ENCODE measurements at places on chromosomes 12 and 14.

GRCh38 chr12:89163918-89164317 is 188.4 kb downstream of the DUSP6 start:
- no peak for DNase-seq

GRCh38 chr14:87810711-87811110 is 182.3 kb downstream of the GALC start:
- DNase-seq, result no peak

- DNase-seq, result no peak
Measured at GRCh38 chr12:2776129-2776806, 18.5 kb upstream of the FKBP4 start.

DNA sequence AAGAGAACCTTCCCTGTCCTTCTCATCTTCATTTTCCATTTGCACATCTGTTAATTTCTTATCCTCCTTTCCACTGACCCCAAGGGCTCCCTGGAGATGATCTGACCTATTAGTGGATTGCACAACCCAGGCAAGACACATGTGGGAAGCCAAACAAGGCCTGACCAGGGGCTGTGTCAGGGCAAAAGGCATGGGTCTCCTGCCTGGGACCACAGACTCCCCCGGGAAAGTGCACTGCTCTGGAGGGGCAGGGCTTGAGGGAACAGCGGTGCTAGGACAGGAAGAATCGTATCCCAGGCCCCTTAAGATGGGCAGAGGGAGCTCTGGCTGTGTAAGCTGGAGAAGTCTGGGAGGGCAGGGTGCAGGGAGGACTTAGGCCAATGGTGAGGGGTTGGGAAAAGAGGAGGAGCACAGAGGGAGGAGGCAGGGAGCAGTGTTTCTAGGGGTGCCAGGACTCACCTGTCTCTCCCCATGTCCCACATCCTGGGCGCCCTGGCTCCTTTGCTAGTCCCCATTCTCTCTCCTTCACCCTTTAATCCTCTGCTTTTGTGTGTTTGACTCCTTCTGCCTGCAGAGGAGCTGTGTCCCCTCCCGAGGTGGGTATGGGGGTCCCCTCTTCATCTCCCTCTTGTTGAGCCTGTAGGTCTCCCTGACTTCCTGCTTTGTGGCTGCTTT is 25.3 kb downstream of the PLEKHG3 start:
- DNase-seq, result no peak

DNA sequence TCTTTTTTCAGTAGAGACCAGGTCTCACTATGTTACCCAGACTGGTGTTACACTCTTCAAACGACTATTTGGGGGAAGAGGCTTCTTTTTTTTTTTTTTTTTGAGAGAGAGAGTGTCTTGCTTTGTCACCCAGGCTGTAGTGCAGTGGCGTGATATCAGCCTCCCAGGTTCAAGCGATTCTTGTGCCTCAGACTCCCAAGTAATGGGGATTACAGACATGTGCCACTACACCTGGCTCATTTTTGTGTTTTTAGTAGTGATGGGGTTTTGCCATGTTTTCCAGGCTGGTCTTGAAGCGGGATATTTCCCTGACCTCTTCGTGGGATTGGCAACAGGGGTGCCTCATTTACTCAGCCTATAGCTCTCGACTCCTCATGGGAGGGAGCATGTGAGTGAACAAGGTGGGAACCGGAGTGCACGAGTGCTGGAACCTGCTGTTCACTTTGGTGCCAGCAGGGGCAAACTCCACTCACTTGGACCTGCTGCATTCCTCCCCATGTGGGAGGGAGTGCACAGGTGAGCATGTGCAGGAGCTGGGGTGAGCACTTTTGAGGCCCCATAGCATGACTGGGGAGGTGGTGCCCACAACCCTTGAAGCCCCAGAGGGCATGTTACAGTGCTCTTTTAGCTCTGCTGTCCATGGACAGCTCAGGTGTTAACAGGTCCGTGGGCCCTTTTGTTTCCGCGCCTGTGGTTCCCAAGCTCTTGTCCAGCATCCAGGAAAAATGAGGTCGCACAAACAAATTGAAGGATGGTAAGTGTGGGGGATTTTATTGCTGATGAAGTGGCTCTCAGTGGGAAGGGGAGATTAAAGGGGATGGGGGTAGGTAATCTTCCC is 79.1 kb upstream of the HECTD1 start:
- DNase-seq, result no peak

GRCh38 chr14:53408175-53408879 is 255.2 kb upstream of the DDHD1 start:
- DNase-seq, result no peak

- DNase-seq, result no peak
Measured at GRCh38 chr14:32720927-32721326, 217.8 kb upstream of the NPAS3 start.

DNA sequence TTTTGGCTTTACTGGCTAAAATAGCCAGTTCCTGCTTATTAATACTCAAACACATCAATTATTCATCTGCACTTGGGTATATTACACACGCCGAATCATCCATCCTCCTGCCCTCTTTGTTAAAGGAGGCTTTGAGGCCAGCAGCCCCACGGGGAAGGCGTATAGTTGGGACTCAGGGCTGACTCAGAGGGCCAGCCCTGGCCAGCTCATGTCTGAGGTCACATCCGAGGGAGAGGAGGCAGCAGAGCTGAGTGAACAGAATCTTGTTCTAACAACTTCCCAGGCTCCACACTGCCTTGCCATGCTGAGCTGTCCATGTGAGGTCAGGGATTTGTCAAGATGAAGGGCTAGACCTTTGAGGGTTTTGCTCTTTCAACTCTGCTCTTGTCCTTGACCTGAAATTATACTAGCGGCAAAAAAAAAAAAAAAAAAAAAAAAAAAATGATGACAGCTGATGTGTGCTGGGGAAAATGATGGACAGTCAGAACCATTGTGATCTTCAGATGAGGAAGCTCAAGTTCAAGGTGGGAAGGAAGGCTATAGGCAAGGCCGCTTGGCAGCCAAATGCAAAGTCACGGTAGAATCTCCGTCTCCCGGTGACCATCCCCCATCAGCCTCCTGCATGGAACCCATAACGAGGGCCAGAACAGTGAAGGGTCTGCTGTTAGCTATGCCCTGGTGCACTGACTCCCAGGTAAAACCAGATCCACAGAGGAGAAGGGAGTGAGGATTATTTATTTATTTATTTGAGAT is 12.5 kb upstream of the MARK3 start:
- no peak for DNase-seq

- DNase-seq, result peak; percentile 62
Measured at GRCh38 chr14:91418387-91419043, 895 bp upstream of the CCDC88C start.

DNA sequence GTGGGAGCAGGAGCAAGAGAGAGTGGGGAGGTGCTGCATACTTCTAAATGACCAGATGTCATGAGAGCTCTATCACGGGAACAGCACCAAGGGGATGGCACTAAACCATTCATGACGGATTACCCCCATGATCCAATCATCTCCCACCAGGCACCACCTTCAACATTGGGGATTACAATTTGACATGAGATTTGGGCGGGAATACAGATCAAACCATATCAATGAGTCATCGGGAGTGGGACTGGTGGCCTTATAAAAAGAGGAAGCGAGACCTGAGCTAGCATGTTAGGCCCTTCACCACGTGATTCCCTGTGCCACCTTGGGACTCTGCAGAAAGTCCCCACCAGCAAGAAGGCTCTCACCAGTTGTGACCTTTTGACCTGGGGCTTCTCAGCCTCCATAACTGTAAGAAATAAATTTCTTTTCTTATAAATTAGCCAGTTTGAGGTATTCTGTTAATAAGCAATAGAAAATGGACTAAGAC is 28.7 kb downstream of the COX8C start:
- DNase-seq, result no peak

DNA sequence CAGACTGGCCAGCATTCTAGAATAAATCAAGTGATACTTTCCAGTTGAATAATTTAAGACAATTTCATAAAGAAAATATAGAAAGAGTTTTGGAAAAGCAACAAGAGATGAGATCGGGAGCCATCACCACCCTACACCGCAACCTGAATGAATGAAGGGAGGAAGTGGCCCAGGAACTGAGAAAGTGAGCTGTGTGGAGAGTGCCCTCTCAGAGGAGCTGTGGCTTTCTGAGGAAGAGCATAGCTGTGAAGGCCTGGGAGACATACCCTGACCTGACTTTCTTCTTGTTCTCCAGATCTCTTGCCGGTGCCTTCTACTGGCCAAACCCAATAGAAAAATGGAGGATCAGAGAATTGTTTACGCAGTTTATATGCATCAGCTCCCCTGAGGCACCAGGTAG is 79.3 kb upstream of the TSPAN8 start:
- no peak for DNase-seq

DNA sequence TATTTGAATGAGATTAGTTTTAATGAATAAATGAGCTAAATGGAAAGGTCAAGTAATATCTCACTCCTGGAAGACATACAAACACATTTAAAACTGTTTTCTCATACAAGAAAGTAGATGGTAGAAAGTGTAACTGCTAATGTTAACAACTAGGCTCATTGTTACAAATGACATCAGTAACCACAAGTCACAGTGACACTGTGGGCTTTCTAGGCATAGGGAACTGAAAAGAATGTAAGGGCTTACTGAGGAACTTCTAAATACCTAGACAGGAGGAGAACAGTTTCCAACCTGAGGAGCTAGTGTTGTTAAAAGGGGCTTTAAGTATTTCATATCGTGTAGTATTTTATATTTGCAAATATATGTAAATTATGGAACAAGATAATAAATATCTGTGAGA is 17.5 kb upstream of the ERGIC2 start:
- no peak for DNase-seq

DNA sequence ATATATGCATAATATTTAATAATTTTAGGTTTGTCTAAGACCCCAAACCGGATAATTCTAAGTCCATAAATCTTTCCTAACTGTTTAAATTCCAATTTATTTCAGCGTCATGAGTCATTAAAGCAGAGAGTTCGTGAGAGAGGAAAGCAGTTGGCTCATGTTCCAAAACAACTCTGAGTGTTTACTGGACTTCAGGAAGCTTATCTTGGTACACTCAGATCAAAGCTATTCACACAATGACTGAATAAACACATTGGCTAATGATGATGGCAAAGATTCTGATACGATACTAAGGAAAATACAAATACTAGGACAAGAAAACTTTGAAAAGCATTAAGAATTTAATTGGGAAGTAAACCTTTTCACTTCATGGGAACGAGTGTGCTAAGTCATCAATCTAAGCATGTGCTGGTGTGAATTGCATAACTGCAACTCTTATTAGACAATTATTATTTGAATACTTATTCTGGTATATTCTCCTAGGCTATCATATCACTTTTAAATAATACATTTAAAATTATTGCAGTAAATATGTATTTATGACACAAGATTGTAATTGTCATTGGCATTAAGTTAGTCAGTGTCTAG is 34.8 kb upstream of the CLEC14A start:
- no peak for DNase-seq

DNA sequence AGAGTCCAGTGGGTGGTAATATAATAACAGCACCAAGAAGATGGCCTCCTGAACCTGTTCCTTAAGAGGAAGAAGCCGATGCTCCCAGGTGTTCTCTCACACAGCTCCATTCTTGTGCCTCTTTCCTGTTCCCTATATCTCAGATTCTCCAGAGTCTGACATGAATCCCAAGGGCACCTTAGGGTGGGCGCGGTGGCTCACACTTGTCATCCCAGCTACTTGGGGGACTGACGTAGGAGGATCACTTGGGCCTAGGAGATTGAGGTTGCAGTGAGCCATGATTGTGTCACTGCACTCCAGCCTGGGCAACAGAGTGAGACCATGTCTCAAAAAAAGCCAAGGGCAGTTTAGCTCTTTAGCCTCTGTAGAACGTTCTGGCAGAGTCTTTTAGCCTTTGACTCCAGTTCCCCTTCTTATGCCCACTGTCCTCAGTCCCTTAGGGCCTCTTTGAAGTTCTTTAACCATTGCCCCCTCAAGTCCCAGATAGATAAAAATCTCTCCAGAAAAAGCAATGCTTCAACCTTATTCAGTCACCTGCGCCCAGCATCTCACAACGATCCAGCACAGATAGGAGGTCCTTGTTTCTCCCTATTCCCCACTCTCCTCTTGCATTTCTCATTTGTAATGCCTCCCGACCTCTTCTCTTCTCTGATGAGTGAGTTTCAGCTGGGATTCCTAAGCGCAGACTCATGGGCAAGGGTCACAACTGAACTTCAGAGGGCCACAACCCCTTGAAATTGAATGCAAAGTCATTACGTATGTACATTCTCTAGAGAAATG is 4.7 kb downstream of the CCDC184 start:
- no peak for DNase-seq

- no peak for DNase-seq
Measured at GRCh38 chr14:60655119-60655897, 6.0 kb upstream of the SIX1 start.

DNA sequence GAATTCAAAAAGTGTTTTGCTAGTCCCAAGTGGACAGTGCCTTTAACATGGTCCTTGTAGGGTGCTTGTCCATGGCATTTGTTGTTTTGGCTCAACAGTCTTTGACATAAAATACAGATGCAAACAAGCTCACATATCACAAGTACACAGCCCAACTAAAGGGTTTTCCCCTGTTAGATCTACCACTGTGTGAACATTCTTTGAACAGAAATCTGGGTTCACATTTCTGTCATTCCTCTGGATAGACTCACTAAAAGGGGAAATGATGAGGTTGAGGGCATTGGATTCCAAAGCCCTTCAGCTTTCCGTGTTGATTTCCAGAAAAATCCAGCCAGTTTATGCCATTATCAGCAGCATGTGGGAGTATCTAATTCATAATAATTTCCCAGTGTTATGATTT is 54.1 kb downstream of the EP400 start:
- no peak for DNase-seq

DNA sequence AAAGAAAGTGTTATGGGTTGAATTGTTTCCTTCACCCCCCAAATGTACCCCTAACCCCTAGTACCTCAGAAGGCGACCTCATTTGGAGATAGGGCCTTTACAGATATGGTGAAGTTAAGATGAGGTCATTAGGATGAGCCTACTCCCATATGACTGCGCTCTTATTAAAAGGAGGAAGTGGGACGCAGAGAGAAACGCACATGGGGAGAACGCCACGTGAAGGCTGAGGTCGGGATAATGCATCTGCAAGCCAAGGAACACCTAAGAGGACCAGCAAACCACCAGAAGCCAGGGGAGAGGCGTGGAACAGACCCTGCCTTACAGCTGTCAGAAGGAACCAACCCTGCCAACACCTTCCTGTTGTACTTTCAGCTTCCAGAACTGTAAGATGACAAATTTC is 1.7 kb upstream of the NRIP2 start:
- no peak for DNase-seq

- no peak for DNase-seq
Measured at GRCh38 chr14:95663226-95663797, 22.9 kb upstream of the TCL1B start.

DNA sequence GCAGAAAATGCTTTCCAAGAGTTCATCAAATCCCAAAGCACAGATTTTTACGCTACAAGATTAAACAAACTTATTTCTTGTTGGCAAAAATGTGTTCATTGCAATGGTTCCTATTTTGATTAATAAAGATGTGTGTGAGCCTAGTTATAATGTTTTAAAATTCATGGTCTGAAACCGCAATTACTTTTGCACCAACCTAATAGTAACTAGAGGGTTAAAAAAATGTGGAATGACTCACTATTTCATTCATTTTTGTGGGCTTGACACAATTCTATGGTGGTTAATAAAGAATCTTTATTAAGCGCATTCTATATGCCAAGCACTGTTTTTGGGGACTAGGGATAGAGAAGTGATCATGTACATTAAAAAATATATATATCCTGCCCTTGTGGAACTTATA is 38.6 kb upstream of the METAP2 start:
- no peak for DNase-seq
